NCI-H1930 (cell line): ENCODE measurements at places on chromosomes 3 and 15.

DNA sequence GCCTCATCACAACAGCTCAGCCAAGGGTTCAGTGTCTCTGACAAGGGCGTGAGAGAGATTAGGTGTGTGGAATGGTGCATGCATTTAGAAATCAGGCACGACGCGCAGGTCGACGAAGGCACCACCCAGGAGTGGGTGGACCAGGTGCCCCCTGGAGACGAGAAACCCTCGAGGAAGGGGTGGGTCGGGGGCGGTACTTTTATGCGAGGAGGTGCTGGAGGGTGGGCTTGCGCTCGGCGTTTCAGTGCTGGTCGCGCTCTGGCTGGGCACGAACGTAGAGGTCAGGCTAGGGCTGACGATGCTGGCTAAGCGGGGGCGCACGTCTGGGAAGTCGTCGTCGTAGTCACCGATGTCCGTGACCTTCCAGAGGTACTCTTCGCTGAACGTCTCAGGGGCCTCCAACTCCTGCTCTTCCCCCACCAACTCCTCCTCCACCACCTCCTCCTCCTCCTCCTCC lies 393 bp downstream of the ERICH6 start:
- peak; percentile 12 for DNase-seq

DNA sequence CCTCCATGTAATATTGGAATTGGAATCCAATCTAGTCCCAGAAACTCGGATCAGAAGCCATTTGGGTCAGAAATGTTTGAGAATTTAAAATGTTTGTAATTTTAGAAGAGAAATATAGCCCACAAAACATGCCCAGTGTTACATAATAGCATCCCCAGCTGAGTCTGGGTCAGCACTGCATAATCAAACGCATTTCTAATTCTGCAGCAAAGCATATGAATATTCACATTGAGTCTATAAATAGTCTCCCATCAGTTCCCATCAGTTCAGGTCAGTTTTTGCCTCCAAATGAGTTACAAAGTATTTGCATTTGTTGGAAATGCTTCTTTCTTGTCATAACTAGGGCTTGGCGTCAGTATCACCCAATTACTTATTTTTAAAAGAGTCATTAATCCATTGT lies 383.1 kb downstream of the IL5RA start:
- no peak for DNase-seq

DNA sequence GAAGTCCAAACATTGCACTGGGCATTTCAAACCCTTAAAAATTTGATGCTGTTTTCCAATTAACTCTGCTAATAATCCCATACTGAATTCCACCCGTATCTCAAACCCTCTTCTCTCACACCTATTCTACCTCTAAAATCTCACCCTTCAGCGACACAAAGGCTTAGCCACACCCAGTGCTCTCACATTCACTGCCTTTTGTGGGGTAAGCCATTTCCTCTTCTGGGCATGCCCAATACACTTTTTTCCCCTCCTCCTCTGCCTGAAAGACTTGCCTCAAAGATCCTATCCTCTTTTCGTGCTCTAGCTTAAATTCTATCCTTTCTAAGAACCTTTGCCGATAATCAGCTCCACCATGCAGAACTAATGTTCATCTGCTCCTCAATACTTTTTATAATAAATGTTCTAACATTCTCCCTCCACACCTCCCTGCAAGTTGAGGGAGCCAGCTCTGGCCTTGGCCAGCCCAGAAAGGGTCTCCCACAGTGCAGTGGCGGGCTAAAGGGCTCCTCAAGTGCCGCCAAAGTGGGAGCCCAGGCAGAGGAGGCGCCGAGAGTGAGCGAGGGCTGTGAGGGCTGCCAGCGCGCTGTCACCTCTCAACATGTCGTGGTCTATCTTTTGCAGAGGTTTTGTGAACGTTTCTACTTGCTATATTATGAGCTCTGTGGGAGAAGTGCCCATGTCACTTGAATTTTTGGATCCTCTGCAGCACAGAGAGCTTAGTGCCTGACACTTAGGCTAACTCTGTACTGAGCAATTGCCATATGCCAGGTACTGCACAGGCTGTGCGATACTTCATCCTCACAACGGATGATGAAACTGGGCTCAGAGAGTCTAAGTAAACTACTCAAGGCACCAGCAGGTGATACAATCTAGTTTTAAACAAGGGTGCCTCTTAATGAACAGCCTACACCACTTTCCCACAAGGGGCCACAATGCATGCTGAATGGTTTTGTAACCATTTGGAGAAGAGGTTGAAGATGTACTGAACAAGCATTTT lies 53.6 kb upstream of the BCL6 start:
- no peak for DNase-seq

GRCh38 chr15:56491110-56491722 lies 26.3 kb upstream of the MNS1 start:
- DNase-seq = no peak

GRCh38 chr3:193589129-193589528 lies 3.9 kb upstream of the OPA1 start:
- DNase-seq = no peak

GRCh38 chr15:70072479-70072878 lies 25.2 kb downstream of the TLE3 start:
- no peak for DNase-seq

DNA sequence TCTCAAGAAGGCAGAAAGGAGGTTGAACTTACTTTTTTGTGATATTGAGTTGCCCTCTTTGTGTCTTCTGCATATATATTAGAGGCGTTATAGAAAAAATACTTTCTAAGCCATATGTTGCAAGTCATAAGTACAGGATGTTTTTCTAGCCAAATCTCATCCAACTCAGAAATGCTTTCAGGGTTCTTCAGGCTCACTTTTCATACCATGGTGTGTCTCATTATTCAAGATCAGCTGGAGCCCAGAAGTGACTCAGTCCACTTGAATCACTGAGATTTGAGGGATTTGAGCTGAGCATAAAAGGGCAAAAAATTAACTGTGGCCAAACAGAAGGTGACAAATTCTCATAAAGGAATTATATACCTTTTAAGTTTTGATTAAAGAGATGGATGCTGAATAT lies 157.3 kb downstream of the WNT5A start:
- no peak for DNase-seq

DNA sequence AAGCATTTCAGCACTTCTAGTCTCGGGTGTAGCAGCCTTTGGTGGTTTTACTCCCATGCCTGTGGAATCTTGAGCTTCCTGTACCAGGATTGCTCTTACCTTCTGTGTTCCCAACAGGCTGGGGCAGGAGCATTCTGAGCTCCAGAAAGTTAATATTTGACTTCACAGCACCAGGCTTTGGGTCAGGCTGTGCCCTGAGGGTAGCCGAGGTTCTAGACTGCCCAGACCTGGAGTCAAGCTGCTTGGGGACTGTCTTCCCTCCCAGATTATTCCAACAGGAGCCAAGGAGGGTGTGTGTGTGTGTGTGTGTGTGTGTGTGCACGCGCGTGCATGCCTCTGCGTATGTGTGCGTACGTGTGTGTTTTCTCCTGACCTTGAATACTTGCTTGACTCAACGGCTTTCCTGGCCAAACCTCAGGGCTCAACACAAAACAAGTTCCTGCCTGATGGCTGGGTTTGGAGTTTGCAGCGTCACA lies 94.8 kb downstream of the FLNB start:
- no peak for DNase-seq

GRCh38 chr3:194087280-194087679 lies 48.7 kb upstream of the HES1 start:
- DNase-seq = no peak

GRCh38 chr15:101313041-101313761 lies 18.2 kb upstream of the SNRPA1 start:
- DNase-seq = no peak

DNA sequence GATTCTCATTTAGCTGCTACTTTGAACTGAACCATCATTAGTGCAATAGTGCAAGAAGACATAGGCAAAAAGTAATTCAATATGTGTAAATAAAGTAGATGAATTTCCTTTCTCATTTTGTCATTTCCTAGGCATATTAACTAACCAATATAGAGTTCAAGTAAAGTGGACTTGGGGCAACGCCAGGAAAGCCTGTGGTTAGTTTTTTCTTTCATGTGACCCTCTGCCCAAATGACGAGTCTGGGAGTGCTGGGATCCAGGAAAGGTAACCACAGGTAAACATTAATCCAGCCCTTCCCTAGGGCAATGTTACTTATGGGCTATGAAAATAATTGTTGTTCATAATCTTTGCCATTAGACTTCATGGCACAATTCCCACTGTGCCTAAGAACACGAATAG lies 181.0 kb downstream of the VPS13C start:
- DNase-seq = no peak

GRCh38 chr3:128359846-128360642 lies 106.6 kb downstream of the DNAJB8 start:
- no peak for DNase-seq

- peak; percentile 16 for DNase-seq
Measured at GRCh38 chr15:74302821-74303359, 64.6 kb downstream of the CYP11A1 start.

DNA sequence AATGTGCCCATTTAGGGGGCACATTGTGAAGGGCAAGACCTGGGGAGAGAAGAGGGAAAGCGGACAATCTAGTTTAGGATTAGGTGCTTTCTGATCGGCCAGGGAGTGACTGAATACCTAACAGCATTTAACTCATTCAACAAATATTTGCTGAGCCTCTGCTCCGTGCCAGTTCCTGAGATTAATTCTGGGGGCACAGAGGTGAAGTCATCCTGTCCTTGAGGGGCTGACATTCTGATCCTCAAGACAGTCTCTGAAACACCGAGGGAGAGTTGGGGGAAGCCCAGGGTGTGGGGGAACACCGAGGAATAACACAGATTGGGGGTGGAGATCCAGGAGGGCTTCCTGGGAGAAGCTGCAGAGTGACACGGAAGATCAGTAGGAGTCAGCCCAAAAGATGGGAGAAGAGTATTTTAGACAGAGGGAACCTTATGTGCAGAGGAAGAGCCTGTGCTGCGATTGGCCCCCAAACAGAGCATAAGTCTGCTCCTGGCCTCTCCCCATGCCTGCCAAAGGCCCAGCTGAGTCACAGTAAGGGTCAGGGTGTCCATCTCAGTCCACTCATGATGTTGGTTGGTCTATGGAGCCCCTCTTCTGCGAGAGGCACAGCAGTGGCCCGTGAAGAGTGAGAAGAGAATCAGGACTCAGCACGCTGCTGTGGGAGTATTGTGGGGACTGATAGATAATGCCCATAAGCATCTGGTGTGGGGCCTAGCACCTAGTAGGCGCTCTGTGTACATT lies 60.2 kb downstream of the AMOTL2 start:
- no peak for DNase-seq

DNA sequence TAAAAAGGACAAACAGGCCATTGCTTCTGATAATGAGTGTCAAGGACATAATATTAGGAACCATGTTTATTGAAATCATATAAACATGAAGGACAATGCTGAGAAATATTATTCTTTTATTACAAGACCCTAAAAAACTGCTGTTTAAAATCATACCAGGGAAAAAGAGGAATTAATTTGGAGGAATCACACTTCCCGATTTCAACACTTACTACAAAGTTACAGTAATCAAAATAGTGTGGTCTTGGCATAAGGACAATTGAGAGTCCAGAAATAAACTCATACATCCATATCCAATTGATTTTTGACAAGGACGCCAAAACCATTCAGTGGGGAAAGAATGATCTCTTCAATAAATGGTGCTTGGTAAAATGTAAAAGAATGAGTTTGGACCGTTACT lies 13.0 kb downstream of the CYP1A1 start:
- no peak for DNase-seq

- DNase-seq = no peak
Measured at GRCh38 chr3:9951598-9951961, 628 bp downstream of the PRRT3 start.

GRCh38 chr15:64961013-64961412 lies 28.7 kb downstream of the SPG21 start:
- no peak for DNase-seq

- no peak for DNase-seq
Measured at GRCh38 chr15:74619916-74620635, 4.4 kb downstream of the CLK3 start.

DNA sequence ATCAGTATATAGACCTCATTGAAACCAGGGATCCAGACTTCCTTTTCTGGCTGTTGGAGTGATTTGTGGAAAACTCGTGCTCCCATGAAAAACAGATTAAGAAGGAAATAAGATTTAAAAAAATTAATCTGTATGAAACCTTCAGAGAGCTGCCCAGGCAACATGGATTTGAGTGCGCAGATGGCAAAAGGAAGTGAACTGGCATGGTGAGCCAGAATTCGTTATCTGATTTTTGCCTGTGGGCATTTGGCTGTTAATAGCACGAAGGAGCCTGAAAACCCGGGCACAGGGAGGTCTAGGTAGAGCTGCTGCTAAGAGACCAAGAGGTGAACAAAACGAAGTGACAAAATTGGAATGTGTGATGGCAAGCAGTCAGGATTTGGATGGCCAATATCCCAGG lies 19.1 kb upstream of the SPINK8 start:
- no peak for DNase-seq

DNA sequence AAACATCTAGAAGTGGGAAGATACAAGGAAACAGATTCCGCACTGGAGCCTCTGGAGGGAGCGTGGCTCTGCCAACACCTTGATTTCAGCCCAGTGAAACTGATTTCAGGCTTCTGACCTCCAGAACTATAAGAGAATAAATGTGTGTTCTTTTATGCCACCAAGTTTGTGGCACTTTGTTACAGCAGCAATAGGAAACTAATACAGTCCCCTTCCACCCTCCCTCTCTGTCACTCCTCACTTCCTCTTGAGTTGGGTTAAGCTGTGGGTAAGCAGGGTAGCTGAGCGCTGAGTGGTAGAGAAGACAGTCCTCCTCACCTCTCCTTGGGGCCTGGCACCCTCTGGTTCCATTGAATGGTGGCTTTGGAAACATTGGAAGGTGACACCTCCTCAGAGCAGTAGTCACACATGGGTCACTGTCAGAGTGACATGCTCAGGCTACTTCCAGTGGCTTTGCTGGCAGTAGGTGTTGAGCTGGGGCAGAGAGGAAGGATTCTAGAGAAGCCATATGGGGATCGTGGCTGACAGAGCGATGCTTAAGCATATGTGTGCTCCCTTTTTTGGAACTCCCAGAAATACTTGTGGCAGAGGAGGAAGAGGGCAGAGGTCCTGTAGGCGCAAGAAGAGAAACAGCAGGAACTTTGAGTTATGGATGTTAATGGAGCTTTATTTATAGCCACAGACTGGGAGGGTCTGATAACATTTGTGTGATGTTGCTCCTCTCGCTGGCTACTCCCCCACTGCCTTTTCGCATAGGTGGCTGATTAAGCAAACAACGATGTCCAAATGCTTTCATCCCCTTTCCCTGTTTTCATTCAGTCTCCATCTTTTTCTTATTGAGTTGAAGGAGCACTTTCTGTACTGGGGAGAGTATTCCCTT lies 14.8 kb upstream of the HCN4 start:
- DNase-seq = no peak

DNA sequence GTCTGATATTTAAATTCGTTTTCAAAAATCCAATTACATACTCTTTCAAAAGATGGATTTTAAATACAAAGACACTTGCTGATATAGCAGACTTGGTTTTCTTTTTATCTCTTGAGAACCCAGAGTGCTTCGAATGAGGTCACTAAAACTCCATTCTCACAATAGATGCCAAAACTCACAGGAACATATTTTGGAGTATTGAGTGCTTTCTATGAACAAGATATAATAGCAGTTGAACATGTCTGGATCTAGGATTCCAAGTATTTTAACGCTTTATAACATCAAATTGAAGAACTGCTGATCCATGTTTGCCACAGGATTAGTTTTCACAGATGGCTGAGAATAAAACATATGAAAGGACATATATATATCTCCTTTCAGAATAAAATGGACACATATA lies 113.2 kb downstream of the SAMMSON start:
- no peak for DNase-seq

- DNase-seq = peak; percentile 56
Measured at GRCh38 chr15:74497584-74497983, 36.6 kb upstream of the UBL7 start.
